Vein endothelial cell (primary cell): ENCODE measurements at places on chromosomes 5 and 9. TPM values are rescaled to one million over a fixed set of nuclear protein-coding genes. Genes with fewer than 3 reads are reported as not detected.

Gene PCDHGA5
- total RNA-seq: 1.5 and 1.6 TPM in 2 replicates

Gene IL33
- total RNA-seq: 4.8 and 12.7 TPM in 2 replicates

Gene PCDHB16
- 0.65 and 0.86 TPM in 2 replicates for total RNA-seq

Gene SELENOP
- total RNA-seq: 4.9 and 7.4 TPM in 2 replicates

Gene BRD8
- total RNA-seq: 30.1 and 50.0 TPM in 2 replicates

Gene CDH6
- not detected in 2 replicates for total RNA-seq

Gene FOXD4L6
- total RNA-seq: 0.29 and 0.33 TPM in 2 replicates

Gene PRDM9
- total RNA-seq: not detected in 2 replicates

Gene CLTB
- total RNA-seq: 84.5 and 136 TPM in 2 replicates

Gene COL5A1
- total RNA-seq: 44.7 and 91.1 TPM in 2 replicates

Gene NR2F1-AS1
- 16.4 and 18.3 TPM in 2 replicates for total RNA-seq

Gene IL4
- total RNA-seq: not detected in 2 replicates

Gene FAM200C
- total RNA-seq: 2.0 and 3.3 TPM in 2 replicates

Gene BRD3
- total RNA-seq: 5.5 and 9.1 TPM in 2 replicates

Gene C5orf52
- not detected in 2 replicates for total RNA-seq

Gene TNC
- 1.3 and 2.7 TPM in 2 replicates for total RNA-seq

Gene NR3C1
- 22.4 and 29.4 TPM in 2 replicates for total RNA-seq

Gene MEIKIN
- total RNA-seq: not detected in 2 replicates

Gene UBAP2
- total RNA-seq: 30.1 and 38.0 TPM in 2 replicates

Gene MTMR12
- total RNA-seq: 35.6 and 64.9 TPM in 2 replicates

Gene RARS1
- total RNA-seq: 167 and 178 TPM in 2 replicates

Gene SPINK6
- total RNA-seq: not detected in 2 replicates

Gene NXNL2
- not detected in 2 replicates for total RNA-seq

Gene TICAM2
- total RNA-seq: 0.65 and 1.4 TPM in 2 replicates

Gene SPINK4
- total RNA-seq: not detected in 2 replicates

Gene VCAN
- 10.4 and 26.8 TPM in 2 replicates for total RNA-seq

Gene SLC4A9
- total RNA-seq: not detected in 2 replicates

Gene IFNE
- 0.86 and 1.6 TPM in 2 replicates for total RNA-seq

Gene GRXCR2
- total RNA-seq: not detected in 2 replicates

Gene PCDHA6
- total RNA-seq: 0.19 and 0.33 TPM in 2 replicates

Gene LCN15
- not detected in 2 replicates for total RNA-seq

Gene DND1
- 0.38 TPM in 1 of 2 replicates, not detected in the other for total RNA-seq

Gene ADRA1B
- total RNA-seq: 0.29 and 0.33 TPM in 2 replicates

Gene POLE3
- total RNA-seq: 52.3 and 63.3 TPM in 2 replicates

Gene LCN6
- total RNA-seq: 0.33 TPM in 1 of 2 replicates, not detected in the other

Gene IL13
- not detected in 2 replicates for total RNA-seq

Gene PCDHGB2
- 3.2 and 4.6 TPM in 2 replicates for total RNA-seq

Gene ARHGEF39
- 1.6 and 3.5 TPM in 2 replicates for total RNA-seq

Gene CDC20B
- under 0.01 and 0.19 TPM in 2 replicates for total RNA-seq

Gene PCDHB15
- 0.98 and 1.1 TPM in 2 replicates for total RNA-seq

Gene CSNK1A1
- total RNA-seq: 423 and 457 TPM in 2 replicates

Gene RNF130
- total RNA-seq: 37.0 and 42.8 TPM in 2 replicates

Gene PCDHGB3
- 6.5 and 8.8 TPM in 2 replicates for total RNA-seq

Gene BSPRY
- not detected in 2 replicates for total RNA-seq

Gene TIMD4
- not detected in 2 replicates for total RNA-seq

Gene POLR3G
- 14.0 and 17.9 TPM in 2 replicates for total RNA-seq
